MCF 10A (cell line): ENCODE measurements at places on chromosomes 4 and X.

DNA sequence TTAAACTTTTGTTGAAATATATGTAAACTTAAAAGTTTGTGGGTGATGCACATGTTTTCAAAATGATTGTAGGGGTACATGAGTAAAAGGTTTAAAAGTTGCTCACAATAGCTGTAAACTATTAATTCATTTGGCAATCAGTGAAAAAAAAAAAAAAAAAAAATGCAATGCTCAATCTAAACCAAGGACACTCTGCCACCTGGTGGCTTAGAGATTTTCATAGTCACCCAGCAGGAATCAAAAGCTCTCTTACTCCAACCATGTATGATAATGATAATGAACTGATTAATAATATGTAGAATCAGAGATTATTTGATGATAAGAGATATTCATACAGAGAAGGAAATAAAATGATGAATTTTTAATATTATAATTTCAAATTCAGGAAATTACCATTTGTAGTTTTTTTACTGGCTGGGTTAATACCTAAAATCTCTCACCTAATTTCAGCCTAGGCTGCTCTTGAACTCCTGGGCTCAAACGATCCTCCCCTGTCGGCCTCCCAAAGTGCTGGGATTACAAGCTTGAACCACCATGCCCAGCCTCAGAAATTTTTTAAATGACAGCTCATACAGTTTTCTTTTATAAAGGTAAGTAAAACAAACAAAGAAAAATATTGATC is 46.9 kb upstream of the SLC25A4 start:
- peak; percentile 74 for DNase-seq

DNA sequence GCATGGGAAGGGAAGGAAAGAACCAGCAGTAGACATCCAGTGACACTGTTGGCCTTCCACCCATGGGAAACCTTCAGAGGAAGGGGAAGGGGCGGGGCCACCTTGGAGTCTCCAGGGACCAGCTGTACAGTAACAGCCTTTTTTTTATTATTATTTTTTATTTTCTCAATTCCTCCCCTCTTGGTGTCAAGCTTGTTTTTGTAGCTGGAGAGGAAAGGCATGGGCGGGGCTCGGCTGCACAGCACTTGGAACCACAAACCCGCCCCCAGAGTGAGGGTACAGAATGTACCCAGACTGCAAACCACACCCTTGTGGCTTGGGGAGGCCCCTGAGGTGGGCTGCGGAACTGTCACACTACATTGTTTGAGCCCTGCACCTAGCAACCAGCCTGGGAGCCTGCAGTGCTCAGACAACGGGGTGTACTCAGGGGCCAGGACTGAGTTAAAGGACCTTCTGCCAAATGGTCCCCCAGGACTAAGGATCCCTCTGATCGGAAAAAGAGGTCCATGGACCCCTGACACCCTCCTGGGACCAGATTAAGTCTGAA is 45.7 kb downstream of the PRPS1 start:
- DNase-seq, result peak; percentile 89

GRCh38 chrX:12002876-12003275 is 135.4 kb upstream of the FRMPD4 start:
- DNase-seq, result no peak

DNA sequence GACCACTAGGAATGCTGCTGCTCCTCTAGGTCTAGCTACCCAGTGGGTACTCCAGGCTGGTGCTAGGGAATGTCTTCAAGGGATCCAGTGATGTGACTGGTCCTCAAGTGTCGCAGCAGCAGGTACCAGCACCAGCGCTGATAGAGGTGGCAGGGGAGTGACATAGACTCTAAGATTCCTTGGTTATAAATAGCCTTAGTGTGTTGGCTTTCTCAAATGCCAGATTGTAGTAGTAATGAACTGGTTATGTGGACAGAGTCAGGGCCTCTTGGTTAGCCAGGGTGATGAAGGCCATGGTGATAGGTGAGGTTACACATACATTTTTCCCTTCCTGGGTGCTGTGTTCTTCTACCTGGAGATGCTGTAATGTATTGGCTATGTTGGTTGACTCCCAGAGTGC is 38.3 kb downstream of the DCLK2 start:
- DNase-seq, result no peak

- DNase-seq, result peak; percentile 19
Measured at GRCh38 chrX:134601240-134601765, 57.0 kb downstream of the PLAC1 start.

DNA sequence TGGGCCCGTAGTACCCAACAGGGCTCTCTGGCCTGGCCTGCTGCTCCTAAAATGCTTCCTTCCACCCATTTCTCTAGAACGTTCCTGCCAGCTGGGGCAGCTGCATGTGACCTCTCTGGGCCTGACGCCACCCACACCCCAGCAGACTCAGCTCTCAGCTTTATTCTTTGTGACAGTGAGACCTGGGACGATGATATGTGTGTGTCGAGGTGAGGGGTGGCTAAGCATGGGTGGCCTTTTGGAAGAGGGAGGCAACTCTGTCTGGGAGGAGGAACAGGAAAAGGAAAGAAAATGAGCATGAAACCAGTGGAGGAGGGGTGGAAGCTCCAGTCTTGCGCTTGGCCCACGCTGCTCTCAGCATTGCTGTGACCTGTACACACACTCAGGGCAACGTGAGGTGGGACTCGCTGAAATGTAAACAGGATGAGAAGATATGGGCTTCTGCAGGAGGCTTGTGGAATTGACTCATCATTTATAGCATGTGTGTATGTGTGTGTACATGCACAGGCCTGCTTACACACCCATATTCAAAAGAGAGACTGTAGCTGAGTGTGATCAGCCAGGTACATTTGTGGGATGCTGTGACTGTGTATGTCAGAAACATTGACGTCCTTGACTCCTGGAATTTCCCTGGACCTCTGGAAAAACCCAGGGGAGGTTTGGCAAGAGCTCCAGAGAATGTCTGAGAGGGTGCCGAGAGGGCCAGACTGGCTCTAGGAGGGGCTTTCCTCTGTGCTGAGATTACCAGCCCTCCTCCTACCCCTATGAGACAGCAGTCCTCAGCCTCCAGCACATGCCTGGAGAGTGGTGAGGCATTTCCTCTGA is 137.9 kb downstream of the PJA1 start:
- DNase-seq, result peak; percentile 65

DNA sequence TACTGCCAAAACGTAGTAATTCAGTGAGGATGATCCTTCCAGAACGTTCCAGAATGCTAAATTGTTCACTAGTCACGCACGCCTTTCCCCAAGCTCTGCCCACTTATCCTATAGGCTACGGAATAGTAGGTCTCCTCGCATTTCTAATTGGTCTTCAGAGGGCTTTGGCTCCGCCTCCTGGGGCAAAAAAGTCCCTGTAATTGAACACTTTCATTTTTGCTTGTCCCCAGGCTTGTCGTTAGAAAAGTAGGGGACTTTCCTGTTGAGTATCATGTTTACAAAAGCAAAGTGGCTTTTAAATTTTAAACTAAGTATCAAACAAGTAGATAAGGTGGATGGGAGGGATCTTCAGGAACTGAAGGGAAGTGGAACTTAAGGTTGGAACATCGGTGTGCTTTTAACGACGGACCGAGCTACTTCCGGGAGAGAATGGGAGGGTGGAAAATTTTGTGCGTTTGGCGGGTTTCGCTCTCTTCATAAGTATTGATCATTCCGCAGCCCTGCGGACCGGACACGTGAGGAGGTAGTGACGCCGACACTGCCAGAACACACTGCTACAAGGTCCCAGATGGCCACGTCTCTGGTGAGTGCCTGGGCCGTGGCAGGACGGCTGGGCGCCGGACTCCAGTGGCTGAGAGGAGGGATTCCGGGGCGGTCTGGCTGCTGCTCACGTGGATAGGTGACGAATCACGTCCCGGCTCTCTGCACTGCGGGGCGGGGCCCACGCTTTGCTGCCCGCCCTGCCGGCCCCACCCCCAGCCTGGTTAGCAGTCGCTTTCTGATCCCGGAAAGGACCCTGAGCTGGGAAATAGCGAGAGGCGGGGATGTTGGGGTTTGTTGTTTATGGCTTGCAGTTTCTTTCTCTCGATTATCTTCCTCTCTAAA is at the start of gene NXT2:
Gene NXT2, plus strand, starts transcription at position 406 of the 885 bp plus-strand sequence. Its CDS starts 163 bp downstream, at position 569.
- DNase-seq, result peak; percentile 86

GRCh38 chr4:31649878-31650277 is 929.7 kb downstream of the PCDH7 start:
- DNase-seq, result no peak

DNA sequence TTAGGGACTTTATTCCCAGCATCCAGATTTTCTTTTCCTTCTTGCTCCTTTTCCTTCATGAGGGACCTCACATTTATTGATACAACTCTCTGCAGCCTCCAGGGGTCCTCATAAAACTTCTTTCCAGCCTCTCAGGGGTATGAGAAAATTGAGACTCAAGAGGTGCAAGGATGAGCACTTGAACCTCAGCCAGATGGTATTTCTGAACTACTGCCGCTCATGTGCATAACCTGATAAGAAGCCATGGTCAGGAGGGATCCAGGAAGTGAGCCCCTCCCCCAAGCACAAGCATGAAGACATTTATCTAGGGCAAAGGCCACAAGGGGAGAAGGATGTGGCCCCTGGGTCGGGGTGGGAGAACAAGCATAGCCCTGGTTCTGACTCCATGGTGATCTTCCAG is 73.3 kb downstream of the TSPAN7 start:
- DNase-seq, result no peak

DNA sequence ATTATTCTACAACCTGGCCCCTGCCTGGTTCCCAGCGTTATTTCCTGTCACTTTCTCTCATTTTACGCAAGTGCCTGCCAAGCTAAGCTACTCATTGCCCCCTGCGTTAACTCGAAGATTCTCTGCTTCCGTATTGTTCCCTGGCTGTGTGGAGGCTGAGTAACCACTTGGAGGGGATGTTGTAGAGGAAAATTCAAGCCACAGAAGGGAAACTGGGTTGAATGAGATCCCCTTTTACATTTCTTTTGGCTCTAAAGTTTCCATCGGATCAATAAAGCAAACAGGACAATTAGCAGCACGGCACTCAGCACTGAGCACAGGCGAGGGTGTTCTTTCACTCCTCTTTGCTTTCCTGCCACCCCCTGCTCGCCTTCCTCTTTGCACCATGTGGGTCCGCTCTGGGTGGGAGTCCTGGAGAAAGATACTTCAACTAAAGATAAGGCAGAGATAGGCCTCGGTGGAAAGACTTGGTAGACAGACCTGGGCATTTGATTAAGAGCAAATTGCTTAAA is 4.2 kb upstream of the TMSB4X start:
- DNase-seq, result no peak

- no peak for DNase-seq
Measured at GRCh38 chr4:159267869-159268285, 165.0 kb downstream of the RAPGEF2 start.

DNA sequence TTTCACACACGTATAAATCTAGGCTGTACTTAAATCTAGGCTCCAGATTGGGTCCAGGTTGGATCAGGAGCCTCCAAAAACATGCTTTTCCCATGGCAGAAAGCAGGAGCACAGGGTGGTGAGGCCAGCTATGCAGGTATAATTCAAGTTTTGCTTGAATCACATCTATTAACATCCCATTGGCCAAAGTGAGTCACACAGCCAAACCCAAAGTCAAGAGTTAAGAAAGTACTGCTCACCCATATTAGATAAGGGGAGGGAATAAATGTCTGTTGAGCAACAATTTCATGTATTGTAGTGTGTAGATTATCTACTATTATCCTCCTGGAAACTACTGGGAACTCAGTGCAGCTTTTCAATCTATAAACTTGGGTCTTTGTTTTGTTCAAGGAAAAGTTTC is 12.8 kb downstream of the SUPT20HL2 start:
- DNase-seq, result no peak
